ENCODE measurements at places on chromosomes 3 and 15.

- DNase-seq, result no peak
Measured at GRCh38 chr3:11610044-11610671, 33.6 kb downstream of the VGLL4 start.

- DNase-seq, result no peak
Measured at GRCh38 chr3:56969851-56970250, 90.6 kb upstream of the SPATA12 start.

- no peak for DNase-seq
Measured at GRCh38 chr3:175246766-175247165, 387.6 kb downstream of the NAALADL2 start.

DNA sequence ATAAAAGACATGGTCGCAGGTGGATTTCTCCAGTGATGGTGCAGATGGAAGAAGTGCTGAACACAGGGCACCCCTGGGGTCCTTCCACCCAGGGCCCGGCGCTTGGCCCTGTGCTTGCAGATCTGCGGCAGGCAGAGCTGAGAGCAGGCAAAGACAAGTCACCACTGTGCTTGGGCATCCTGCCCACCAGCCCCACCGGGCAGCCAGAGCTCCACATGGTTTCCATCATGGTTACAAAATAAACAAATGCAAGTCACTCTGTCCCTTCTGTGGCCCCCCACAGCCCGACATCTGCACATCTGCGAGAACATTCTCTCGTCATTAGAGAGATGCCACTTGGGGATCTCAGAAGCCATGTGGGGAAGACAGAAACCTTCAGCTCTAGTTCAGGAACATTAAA lies 37.6 kb upstream of the SFMBT1 start:
- DNase-seq, result no peak

DNA sequence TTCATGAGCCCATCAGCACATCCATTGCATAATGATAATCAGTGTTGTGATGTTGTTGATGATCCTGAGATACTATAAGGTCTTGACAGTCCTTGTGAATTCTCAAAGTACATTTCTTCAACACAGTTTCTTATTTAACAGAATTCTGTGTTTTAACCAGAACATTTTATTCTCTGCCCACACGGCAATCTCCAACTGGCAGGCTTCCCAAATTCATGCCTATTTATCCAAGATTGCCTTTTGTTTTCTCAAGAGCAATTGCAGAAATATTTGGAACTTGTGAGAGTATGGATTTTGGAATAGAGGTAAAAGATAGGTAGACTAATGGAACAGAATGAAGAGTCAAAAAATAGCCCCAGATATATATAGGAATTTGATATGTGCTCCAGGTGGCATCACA lies 116.0 kb downstream of the UACA start:
- no peak for DNase-seq

DNA sequence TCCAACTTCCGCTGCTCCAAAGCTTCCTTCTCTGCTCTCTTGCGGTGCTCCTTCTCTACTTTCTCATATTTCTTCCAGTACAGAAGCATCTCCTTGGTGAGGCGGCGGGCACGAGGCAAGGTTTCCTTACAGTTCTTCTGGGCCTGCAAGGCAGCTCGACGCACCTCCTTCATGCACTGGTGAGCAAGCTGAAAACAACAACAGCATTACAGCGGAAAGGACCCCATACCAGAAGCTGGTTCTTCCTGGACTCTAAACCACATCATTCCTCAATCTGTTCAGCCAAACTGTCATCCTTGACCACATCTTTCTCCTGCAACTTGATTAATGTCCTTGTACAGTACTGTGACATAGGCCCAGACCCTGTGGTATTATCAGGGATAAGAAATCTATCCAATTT lies 36.4 kb downstream of the INO80 start:
- DNase-seq, result no peak

GRCh38 chr15:89815769-89816168 lies 1.1 kb upstream of the ANPEP start:
- no peak for DNase-seq

- DNase-seq, result no peak
Measured at GRCh38 chr15:94638183-94638582, 406.8 kb downstream of the MCTP2 start.

- no peak for DNase-seq
Measured at GRCh38 chr15:92904722-92905571, 4.8 kb downstream of the CHD2 start.

DNA sequence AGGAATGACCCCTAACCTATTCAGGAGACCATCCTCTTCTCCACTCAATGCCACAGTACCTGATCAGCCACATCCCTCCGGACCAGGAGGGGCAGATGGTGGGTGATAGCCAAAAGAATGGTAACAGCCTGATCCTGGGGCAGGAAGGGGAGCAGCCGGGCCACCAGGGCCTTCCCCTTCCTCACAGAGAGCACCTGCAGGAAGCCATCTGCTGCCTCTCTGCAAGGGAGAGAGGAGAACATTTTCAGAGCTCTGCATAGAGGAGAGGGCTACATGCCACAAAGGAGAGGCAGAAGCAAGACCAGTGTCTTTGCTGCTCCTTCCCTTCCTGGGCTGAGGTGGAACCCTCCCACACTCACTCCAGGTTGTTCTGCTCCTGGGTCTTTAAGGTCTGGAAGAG lies 5.5 kb upstream of the SPG11 start:
- DNase-seq, result no peak

GRCh38 chr3:171939578-171939977 lies 96.4 kb downstream of the TMEM212 start:
- DNase-seq, result no peak

DNA sequence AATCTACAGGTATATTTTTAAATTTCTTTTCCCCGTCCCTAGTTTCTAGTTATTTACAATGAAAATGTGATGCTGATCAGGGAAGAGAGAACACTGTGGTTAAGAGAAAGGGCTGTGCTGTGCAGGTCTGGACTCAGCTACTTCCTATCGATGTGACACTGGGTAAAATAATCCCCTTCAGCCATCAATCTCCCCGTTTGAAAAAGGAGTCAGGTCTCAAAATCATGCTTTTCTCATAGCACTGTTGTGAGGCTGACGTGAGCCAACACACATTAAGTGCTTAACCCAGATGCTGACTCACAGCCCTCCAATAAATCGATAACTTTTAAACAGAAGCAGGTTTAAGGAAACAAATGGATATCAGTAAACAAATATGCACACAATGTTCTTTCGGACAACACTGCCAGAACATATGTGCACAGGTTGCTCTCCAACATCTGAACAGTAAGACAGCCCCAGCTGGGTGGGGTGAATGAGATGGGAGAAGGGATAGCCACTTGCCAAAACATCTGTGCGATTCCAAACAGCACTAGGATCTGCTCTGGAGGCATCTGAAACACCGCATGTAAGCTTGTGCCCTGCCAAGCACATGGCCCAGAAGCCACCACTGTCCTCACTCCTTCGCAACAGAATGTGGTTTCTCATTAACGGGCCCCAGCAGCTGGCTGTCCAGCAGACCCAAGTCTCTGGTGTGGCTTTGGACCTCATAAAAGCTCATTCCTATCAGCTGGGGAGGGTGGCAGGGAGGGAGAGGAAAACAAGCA lies 143.2 kb upstream of the PRICKLE2 start:
- DNase-seq, result no peak

- DNase-seq, result no peak
Measured at GRCh38 chr15:69225355-69226022, 65.1 kb downstream of the GLCE start.

DNA sequence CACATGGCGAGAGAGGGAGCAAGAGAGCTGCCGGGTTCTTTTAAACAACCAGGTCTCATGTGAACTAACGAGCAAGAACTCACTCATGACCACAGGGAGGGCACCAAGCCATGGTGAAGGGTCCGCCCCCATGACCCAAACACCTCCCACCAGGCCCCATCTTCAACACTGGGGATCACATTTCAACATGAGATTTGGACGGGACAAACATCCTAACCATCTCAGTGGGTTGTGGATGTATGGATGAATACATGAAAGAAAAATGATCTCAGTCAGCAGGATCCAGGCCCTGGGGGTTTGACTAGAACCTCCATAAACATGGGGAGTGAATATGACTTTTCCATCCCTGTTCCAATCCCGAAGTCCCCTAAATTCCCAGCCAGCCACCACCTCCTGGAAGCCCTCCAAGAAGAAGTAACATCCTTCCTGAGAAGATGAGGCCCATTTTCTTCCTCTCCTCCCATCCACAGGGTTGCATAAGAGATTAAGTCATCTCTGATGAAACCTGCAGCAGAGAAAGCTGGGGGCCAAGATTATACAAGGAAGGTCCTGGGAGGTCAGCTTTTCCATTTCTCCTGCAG lies 9.5 kb downstream of the CAV3 start:
- no peak for DNase-seq

GRCh38 chr3:109093561-109093960 lies 24.4 kb downstream of the MORC1 start:
- DNase-seq, result no peak

DNA sequence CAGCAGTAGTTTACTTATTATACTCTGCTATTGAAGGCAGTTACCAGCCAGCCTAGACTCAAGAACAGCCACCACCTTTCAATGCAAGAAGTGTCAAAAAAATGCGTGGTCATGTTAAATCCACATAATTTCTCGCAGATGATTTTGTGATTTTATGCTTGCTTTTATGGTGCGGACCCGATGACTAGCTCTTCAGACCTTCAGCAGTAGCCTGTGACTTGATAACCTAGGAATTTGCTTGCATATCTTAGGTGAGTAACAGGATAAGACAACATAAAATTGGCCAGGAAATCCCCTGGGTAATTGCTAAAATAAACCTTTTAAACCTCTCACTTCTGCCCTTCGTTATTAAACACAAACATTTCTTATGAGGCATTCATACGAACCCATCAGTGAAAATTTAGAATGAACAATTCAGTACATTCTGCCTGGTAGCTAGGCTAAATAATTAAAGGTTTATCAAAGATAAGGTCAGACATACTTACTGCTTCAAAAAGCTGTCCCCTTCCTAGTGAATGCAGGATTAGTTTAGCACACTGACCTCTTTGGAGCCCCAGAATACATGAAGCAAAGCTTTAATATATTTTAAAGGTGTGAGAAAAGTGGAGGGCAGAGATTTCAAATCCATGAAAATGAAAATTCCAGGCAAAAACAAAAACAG lies 798.8 kb downstream of the OTOL1 start:
- DNase-seq, result no peak

DNA sequence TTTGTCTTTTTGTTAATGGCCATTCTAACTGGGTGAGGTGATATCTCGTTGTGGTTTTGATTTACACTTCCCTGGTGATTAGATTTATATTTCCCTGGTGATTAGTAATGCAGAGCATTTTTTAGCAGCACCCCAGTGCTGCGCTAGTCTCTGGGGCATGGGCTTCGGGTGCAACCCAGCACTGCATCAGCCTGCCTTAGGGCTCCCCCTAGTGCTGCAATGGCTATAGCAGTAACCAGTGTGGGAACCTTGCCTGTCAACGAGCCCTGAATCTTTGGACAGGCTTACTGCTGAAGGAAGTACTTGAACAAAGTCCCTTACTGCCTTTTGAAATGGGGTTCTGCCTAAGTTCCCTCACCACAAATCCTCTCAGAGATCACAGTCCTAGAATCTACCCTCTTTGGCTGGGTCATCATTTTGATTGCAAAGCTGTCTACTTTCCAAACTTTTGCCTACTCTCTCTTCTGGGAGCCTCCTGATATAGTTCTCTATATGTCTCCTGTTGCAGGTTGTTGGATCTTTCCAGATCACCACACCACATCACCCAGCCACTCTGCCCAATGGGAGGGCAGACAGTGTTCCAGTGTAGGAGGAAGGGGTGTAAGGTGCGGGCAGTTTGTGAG lies 79.2 kb upstream of the CCNL1 start:
- peak; percentile 39 for DNase-seq

DNA sequence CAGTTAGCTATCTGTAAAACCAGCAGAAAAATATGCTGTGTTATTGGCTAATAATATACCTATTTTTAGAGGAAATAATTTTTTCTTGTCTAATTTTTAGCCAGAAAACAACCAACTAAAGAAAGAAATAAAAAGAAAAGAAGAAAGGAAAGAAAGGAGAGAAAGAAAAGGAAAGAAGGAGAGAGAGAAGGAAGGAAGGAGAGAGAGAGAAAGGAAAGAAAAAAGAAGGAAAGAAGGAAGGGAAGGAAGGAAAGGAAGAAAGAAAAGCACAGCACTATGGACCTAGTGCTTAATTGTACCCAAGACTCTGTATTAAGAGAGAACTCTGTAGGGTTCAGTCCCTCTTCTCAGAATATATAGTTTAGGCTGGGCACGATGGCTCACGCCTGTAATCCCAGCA lies 3.3 kb upstream of the PAQR9 start:
- DNase-seq, result no peak

- no peak for DNase-seq
Measured at GRCh38 chr15:65081758-65082157, 5.2 kb downstream of the KBTBD13 start.

GRCh38 chr3:50405249-50405648 lies 45.9 kb upstream of the TMEM115 start:
- DNase-seq, result no peak

- no peak for DNase-seq
Measured at GRCh38 chr3:46604127-46604526, 8.2 kb upstream of the FAM240A start.

- no peak for DNase-seq
Measured at GRCh38 chr3:40841570-40842109, 316.9 kb downstream of the ZNF621 start.

DNA sequence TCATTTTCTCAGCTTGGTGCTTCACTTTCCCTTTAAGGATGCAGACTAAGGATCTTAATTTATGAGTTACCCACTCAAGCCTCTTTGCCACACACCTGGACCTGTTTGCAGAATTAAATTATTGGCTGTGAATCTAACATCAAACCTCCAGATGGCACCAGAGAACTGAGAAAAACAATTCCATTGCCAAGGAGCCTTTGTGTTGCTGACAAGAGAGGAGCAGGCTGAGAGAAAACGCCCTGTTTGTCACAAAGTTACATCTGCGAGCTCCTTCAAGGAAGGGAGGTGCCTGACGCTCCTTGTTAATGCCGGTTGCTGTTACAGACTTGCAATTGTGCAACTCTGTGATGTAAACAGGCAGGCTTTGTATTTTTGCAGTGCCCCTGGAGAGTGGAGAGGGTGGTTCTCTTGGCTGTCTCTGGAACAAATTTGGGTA lies 36.3 kb upstream of the TMC3 start:
- DNase-seq, result no peak

DNA sequence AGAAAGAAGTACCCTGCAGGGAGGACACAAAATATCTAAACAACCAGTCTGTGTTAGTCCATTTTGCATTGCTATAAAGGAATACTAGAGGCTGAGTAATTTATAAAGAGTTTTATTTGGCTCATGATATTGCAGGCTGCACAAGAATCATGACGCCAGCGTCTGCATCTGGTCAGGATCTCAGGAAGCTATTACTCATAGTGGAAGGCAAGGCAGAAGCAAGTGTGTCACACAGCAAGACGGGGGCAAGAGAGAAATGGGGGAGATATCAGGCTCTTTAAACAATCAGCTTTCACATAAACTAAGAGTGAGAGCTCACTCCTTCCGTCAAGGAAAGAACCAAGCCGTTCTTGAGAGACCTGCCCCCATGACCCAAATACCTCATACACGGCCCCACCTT lies 614.8 kb downstream of the ZIC1 start:
- DNase-seq, result no peak

- no peak for DNase-seq
Measured at GRCh38 chr3:157531771-157532170, 28.6 kb upstream of the VEPH1 start.

All from stimulated activated CD8-positive, alpha-beta memory T cell treated with anti-CD3 and anti-CD28 coated beads, Interleukin-2, amount 100 ng/mL, for 1 hour (primary cell).